Epithelial cell of proximal tubule (primary cell): ENCODE measurements at places on chromosomes 4 and X. TPM values are rescaled to one million over a fixed set of nuclear protein-coding genes. Genes with fewer than 3 reads are reported as not detected.

Gene CCDC149
- total RNA-seq, result 2.6 and 2.8 TPM in 2 replicates

DNA sequence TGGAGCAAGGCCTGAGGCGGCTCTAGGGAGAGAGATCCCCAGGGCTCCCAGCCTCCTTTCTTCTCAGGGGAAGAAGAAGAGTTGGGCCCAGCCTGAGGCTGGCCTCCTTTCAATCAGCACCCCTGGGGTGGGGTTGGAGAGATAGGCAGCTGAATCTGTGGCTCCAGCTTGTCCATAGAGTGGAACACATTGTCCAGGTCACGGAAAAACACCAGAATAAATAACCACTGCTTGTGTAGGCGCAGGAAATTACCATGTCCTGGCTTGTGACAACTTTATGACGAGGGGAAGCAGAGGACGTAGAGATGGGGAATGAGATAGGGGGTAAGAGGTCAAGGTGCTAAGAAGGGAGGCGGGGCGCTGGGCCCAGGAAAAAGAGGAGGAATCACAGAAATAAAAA is 80.8 kb upstream of the EFNB1 start:
- DNase-seq, result no peak

- DNase-seq, result no peak
Measured at GRCh38 chr4:110503270-110504083, 27.5 kb downstream of the ENPEP start.

GRCh38 chrX:133374874-133375387 is 40.4 kb downstream of the GPC4 start:
- DNase-seq, result no peak

GRCh38 chr4:81164126-81164525 is 50.9 kb downstream of the PRKG2 start:
- DNase-seq, result no peak

DNA sequence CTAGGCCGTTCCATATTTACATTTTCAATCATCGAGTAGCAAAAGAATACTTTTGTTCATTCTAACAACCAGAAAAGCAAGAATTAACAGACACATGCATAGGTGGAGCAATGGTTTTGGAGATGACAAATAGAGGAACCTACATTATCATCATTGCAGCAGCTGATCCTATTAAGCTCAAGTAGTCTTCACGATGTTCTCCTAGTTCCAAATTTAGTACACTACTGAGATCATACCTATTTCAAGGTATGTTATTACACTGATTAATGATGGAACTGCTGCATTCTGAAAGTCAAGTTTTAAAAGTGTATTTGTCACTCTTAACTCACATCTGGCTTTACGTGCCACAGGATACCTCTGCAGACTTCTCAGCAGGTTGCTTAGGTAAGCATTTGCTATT is 87.4 kb downstream of the ADGRA3 start:
- no peak for DNase-seq

DNA sequence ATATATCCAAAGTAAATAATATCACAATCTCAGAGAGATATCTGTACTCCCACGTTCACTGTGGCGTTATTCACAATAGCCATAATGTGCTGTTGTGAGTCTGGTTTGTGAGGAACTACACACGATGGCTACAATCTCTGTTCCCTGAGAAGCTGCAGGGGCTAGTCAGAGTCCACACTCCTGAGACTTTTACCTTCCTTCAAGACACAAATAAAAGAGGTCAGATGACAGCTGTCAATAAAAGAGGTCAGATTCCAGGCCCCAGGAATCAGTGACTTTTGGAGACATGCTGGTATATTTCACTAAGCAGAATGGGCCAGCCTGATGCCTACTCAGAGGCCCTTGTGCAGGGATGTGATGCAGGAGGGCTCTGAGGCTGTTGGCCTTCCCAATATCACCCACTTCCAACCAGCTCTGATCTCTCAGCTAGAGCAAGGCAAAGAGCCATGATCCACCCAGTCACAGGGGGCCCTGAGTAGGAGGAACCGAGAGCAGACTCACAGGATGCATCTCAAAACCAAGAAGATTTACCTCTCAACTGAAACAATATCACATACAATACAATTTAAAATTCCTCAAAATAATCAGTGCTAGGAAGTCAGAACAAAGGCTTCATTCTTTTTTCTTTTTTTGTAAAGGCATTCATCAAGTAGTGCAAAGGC is 13.8 kb downstream of the FRYL start:
- no peak for DNase-seq

Gene FRMPD3
- total RNA-seq, result under 0.01 and 0.12 TPM in 2 replicates

Gene SMS
- 315 and 326 TPM in 2 replicates for total RNA-seq

GRCh38 chrX:75076429-75076828 is 79.7 kb downstream of the ABCB7 start:
- no peak for DNase-seq

Gene MTTP
- under 0.01 TPM in 1 of 2 replicates, not detected in the other for total RNA-seq

DNA sequence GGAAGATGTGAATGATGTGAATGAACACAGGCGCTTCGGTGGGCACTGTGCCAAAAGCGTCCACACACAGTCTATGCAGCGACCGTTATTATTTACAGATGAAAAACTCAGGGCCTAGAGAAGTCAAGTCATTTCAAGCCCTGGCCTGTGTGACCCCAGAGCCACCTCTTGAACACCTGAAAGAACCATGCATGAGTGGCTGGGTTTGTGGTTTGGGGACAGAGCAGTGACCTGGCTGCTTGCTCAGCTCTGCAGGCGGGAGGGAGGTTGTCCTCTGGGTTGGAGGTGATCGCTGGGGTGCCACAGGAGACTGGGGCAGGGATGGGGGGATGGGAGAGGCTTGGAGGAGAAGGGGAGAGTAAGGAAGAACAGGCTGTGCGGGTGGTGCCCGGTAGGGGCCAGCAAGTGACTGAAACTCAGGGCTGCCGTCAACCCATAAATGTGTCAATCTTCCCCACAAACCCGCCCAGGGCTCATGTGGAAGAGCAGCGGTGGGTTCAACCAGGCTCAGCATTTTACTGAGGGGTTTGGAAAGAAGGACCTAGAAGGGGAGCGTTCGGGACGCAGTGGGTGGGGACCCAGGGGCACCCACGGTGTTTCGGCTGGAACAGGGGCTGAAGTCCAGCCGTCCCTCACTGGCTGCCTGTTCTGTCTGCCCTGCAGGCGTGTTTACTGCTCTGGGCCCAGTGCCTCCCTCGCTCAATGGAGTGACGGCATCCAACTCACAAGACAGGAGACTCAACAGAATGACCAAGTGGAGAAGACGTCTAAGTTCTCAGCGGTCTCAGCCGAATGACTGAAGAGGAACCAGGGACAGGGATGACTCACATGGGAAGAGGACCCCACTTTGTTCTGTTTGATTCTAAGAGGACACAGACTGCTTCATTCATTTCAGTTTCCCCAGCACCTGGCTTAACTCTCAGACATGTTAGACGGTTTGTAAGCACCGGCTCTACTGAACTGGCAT is 167.8 kb downstream of the AFAP1 start:
- no peak for DNase-seq

GRCh38 chr4:3220476-3221183 is 28.3 kb upstream of the MSANTD1 start:
- DNase-seq, result no peak

GRCh38 chrX:51798701-51799100 is 55.5 kb downstream of the GSPT2 start:
- DNase-seq, result no peak

- DNase-seq, result no peak
Measured at GRCh38 chr4:87224141-87224923, 3.9 kb upstream of the KLHL8 start.

GRCh38 chrX:115330498-115331168 is 41.1 kb downstream of the LUZP4 start:
- DNase-seq, result no peak

DNA sequence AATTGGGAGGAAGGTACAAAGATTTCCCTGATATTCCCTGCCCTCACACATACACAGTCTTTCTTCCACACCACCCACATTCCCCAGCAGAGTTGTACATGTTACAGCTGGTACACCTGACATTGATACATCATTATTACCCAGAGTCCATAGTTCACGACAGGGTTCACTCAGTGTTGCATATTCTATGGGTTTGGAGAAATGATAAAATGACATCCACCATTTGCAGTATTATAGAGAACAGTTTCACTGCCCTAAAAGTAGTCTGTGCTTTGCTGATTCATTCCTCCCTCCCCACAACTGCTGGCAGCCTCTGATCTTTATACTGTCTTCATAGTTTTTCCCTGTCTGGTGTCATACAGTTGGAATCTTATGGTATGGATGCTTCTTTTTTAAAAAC is 15.0 kb downstream of the AGA start:
- DNase-seq, result no peak

DNA sequence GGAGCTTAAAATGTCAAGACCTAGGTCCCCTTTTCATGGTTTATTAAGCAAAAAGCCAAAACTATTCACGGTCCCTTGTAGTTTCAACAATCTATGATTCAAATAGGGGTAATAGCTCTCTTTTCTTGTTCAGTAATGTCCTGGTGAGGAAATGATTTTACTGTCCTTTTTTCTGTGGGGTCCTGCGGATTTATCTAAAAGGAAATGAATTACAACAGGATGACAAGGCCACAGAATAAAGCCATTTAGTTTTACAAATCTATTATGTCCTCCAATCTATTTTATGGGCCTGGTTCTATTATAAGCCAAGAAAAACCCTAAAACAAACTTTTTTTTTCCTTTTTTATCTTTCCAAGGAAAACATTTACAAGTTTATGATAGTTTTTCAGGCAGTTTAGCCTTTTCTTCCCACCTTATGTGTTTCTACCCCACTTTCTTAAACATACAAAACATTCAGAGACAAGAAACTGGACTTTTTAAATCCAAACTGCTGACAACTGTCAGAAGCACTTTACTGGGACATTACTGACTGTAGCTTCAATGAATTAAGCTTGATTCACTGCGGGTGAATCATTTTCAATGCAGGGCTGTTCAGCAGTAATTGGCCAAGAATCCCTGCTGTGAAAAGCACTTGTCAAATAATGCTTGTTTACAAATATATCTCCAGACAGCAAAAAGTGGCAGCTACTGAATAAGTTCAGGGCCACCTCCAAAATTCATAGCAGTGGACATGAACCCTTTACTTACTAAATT is 4.3 kb downstream of the EPHA5 start:
- DNase-seq, result no peak

DNA sequence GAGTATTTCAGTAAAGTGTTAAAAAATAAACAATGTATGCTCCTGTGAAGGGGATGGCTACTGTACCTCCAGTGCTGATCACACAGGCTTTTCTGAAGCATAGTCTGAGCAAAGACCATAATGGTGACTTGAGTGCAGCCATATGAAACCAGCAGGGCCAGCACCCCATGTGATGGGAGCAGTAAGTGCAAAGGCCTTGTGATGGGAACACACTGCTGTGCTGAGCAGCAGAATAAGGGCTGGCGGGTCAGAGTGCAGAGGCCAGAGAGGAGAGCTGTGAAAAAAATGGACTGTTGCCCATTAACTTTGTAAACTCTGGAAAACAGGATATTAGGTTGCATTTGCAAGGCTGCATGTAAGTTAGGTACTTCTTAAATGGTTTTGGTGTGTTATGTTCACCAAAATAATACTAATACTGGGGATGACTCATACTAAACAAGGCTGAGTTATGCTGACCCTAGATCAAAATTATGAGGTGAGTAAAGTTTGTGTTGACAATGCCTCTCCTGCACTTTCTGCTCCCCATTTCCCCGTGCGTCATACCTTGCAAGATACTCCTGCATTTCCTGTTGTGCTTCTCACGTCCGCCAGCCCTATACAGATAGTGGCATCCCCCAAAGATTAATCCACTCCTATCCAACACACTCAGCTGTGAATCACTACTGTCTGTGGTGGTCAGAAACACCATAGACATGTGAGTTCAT is 67.0 kb upstream of the FAM9A start:
- DNase-seq, result no peak

DNA sequence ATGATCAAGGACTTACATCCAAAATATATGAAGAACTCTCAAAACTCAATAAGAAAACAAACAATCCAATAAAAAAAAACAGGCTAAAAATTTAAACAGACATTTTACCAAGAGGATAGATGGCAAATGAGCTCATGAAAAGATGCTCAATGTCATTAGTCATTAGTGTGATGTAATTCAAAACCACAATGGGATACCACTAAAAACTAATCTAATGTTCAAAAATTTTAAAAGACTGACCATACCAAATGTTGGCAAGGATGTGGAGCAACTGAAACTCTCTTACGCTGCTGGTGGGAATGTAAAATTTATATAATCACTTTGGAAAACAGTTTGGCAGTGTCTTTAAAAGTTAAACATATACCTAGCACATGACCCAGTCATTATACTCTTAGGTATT is 43.7 kb downstream of the RPS6KA6 start:
- no peak for DNase-seq

Gene C4orf46
- total RNA-seq, result 17.8 and 23.9 TPM in 2 replicates

Gene BEX1
- 9.1 and 13.7 TPM in 2 replicates for total RNA-seq

Gene SLITRK4
- 1.7 and 4.8 TPM in 2 replicates for total RNA-seq

Gene MRFAP1
- total RNA-seq, result 266 and 330 TPM in 2 replicates

Gene TSPAN5
- 24.9 and 30.2 TPM in 2 replicates for total RNA-seq

Gene ATP11C
- total RNA-seq, result 19.2 and 19.4 TPM in 2 replicates

DNA sequence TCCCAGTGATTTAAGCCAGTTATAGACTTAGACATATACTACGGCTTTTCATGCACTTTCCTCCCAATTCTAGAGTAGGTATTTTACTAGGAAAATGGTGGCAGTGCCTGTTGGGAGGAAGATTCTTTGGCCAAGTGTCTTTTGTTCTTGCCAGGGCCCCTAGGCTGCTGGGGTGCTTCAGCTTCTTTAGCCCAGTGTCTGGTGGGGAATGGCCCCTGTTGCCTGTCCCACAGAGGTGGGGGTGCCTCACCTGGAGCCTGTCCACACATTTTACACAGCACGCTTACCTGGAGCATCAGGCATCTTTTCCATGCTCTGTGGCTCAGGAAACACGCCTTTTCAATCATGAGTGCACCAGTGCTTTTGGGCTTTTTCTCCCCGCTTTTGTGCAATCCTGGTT is 33.2 kb upstream of the MSANTD1 start:
- DNase-seq, result no peak

GRCh38 chr4:27049239-27049829 is 188.7 kb downstream of the STIM2 start:
- no peak for DNase-seq

Gene OPHN1
- 2.8 and 3.7 TPM in 2 replicates for total RNA-seq

DNA sequence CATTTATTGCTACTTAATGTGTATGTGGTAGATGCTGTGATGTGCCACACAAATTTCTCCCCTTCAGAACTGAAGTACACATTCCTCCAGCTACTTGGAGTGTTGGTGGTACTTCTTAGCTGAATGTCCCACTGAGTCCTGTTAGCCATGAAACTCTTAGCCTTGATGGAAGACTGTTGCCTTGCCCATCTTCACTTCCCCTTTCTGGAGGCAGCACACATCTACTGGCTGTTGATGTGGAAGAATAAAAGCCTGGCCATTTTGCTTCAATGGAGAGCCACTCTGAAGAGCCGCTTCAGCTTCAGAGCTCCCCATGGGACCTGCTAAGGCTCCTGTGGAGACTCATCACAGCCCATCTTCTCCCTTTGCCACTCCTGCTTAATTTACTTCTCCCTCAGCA is 157.7 kb upstream of the PITX2 start:
- no peak for DNase-seq

- DNase-seq, result no peak
Measured at GRCh38 chr4:8106451-8107025, 52.1 kb downstream of the ABLIM2 start.

Gene TMEM144
- total RNA-seq, result 2.9 and 3.5 TPM in 2 replicates
